ENCODE measurements at places on chromosomes 7 and 10.

DNA sequence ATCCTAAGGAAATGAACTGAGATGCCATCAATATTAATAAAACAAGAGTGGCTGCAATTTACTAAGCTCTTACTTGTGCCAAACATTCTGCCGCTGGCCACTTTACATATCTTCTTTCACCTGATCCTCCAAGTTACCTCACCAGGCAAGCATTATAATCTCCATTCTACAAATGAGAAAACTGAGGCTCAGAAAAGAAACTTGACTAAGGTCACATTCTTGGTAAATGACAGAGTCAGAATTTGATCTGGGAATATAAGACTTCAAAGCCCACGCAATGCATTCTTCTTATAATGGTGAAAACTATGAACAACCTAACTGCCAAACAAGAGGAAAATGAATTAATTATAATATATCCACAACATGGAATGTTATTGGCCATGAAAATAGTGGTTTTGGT, 46.1 kb upstream of the SMNDC1 start:
- no peak for DNase-seq

GRCh38 chr7:19377611-19378344, 232.6 kb upstream of the FERD3L start:
- DNase-seq: no peak

GRCh38 chr7:98280791-98281756, at the start of gene BRI3:
Gene BRI3, plus strand, starts transcription at chr7:98281686. Its CDS starts 110 bp downstream, at chr7:98281796.
- DNase-seq: peak; percentile 85

- DNase-seq: no peak
Observed at GRCh38 chr10:131792809-131793208, 108.0 kb upstream of the PPP2R2D start.

GRCh38 chr7:67593794-67594193, 597.2 kb downstream of the TYW1 start:
- peak; percentile 13 for DNase-seq

DNA sequence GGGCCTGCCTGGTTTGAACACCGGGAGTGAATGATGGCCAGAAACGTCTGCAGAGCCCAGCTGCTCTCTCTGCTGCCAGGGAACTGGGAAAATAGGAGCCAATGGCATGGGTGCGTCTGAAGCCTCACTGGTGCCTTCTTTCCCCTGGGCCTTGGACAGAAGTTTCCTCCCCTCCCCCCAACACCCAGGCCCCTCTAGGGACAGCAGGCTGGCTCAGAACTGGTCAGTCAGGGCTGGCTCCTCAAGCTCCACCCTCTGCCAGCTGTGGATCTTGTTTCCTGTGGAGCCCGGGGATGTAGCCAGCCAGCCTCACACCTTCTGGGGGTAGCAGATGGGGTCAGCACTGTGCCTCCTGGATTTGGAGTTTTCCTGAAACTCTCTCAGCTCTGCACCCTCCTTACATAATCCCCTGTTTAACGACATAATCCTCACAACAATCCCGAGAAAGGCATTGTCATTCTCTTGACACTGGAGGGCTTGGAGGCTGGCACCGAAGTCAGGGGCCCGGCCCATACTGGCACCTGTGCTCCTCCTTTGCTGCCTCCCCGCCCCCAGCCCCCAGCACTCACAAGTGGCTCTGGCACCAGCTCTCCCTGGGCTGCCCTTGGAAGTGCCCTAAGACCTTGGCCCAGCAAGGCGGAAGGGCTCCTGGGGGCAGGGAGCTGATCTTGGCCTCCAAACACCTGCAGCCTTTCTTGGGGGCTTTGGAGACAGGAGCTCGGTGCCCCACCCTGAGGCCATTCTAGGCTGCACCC, 5.7 kb downstream of the LDB3 start:
- DNase-seq: no peak

DNA sequence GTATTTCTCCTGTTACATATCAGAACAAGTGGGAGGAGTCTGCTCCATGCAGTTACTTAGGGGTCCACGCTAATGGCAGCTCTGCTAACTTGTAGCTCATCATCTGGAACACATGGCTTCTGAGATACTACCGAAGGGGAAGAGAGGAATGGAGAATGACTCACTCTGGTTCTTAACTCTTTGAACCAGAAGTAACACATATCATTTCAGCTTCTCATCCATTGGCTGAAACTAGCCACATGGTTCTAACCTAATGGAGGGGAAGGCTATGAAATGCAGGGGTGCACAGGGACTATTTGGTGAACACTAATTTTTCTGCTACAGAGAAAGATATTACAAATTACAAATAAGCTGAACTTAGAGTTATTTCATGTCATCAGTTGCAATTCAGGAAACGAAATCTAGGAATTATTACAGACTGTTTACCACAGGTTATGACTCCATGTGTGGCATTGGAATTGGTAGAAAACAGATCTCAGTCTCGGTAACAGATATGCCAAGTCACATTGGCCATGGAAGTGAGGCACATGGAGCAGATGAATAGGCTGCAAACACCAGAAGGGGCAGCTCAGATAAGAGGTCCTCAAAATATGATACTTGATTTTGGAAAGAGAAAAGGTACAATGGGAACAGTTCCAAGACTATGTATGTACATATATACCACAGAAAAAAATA, 9.4 kb upstream of the KAT6B start:
- no peak for DNase-seq

DNA sequence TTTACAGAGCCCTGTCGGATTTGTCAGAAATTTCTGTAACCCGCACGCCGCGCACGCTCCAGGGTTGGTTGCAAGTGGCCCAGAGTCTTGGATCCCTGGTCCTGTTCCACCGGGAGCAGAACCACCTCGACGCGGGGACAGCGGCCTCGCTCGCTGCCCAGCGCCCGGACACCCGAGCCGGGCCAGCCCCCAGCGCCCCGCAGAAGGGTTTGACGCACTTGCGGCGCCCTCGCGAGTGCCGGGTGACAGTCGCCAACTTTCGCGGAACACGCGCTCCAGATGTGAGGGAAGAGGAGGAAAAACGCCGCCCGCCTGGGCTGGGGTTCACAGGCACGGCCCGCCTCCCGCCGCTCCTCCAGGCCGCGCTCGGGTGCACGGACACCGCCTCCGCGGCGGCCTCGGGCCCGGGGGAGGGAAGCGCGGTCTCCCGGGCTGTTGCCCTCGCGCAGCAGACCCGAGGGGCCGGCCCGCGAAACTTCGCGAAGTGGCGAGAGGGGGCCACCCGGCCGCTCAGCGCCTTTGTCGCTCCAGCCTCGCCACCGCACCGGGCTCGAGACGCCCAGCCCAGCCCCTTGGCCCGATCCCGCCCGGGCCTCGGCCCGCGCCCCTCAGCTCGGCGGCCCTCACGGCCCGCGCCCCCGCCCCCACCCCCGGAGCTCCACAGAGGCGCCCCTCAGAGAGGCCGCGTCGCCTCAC, 514 bp downstream of the RNF216 start:
- peak; percentile 42 for DNase-seq

DNA sequence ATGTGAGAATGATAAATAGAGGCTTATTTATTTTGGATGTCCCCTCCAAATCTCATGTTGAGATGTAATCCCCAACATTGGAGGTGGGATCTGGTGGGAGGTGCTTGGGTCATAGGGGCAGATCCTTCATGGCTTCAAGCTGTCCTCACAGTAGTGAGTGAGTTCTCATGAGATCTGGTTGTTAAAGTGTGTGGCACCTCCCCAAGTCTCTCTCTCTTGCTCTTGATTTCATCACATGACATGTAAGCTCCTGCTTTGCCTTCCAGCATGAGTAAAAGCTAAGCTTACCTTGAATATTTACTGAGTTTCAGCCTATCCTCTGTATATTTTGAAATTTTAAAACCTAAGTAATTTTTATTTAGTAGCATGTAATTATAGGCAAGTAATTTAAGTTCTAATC, 444.9 kb downstream of the ARL4A start:
- no peak for DNase-seq

- no peak for DNase-seq
Observed at GRCh38 chr7:6422926-6423632, 24.7 kb downstream of the DAGLB start.
